ENCODE measurements at places on chromosomes 3 and 15.

DNA sequence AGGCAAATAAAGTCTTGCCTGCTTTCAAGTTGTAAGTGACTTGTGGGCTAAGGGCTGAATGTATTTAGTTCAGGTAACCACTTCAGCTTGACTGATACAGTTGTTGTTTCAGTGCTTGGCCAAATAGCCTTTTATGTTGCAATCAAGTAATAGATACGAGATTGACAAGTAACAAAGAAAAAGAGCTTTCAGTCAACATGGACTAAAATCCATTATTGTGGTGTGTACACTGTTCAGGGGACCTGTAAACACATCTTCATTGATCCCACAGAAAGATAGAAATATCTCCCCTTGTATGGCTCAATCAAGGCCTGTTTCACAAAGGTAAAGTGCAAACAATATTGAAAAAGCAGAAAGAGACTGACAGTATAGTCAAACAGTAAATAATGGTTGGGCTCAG is 224.8 kb upstream of the TMCO5A start:
- DNase-seq = no peak

DNA sequence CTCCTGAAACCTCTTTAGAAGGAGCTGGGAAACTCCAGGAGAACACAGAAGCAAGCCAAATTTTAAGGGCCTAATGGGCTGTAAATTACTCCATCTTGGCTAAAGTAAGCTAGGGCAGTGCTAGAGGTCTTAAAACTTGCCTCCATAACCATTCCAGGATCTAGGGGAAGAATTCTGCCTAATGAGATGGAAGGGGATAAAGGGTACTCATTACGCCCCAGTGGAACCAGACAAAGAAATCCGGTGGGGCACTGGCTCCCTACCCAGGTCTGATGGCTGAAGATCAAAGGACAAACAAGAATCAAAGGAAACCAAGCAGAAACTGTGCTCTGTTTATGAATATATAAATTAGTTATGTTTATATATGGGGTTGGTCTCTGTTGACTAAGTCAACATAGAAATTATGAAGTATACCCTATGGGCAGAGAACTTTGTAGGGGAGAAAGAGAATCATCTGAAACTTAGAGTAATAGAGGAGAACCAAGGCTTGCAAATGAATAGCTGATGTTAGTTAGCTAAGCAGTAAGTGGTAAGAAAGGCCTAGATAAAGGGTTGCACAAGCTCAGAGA is 57.8 kb downstream of the NCEH1 start:
- no peak for DNase-seq

DNA sequence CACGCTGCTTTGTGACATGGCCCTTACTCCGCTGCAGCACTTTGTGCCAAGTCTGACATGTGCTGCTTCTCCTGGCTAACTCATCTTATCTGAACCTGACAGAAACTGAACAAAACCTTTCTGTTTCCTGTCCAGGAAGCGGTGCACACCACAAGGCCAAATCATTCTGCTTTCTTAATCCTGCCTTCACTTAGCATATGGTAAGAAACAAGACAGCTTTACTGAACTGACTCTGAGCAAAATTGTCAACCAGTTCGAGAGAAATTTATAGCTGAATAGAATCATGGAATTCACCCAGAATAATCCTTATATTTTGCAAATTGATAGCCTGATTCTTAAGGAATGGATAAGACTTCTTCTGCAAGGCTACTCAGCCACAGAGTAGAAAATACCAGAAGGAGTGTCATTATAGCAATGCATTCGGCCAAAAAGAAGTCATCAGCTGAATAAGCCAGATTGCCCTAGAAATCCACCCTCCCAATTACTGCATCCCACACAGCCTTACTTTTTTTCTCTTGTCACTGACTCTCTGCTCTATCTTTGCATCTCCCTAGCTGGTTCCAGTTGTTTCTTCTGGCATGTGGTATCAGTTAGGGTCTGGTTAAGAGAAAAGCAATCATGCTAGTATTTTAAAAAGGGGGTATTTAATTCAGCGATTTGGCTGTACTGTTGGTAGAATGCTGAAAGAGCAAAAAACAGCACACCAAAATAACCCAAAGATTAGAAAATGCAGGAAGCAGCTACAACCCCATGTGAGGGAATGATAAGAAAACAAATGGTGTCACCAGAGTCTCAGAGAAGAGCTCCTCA is 41.6 kb upstream of the STRIT1 start:
- no peak for DNase-seq

DNA sequence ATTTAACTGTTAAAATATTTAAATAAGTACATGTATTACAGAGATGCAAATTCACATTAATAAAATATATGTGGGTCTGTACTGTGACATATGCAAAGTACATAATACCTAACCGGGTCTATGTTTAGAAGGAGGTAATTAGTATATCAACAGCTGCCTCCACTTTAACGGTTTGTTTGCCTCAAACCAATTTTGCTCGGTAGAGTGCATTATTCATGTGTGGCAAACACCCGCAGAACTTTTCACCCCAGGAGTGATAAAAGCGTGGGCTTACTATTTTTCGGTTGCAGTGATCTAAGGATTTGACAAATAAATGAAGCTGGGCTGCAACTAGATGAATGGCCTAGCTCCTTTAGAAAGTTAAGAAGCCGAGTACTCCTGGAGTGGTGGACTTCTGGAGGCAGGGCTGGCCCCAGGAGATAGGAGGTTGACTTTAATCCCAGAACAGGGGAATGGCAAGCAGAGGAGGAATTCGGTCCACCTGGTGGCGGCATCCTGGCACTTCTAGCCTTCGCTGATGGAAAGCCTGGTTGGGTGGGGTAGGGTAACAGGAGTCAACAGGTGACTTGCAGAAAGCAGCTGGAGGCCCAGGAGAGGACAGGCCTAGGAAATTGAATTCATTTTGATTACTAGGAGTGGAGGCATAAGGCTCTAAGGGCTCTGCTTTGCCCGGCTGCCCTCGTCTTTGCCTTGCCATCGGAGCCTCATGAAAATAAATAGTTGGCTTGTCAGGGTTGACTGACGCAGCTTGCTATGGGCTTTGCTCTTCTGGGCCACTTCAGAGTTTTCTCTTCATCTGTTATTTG is 2.4 kb downstream of the SLCO3A1 start:
- DNase-seq = no peak

- no peak for DNase-seq
Measured at GRCh38 chr3:171827836-171828458, 15.2 kb upstream of the TMEM212 start.

DNA sequence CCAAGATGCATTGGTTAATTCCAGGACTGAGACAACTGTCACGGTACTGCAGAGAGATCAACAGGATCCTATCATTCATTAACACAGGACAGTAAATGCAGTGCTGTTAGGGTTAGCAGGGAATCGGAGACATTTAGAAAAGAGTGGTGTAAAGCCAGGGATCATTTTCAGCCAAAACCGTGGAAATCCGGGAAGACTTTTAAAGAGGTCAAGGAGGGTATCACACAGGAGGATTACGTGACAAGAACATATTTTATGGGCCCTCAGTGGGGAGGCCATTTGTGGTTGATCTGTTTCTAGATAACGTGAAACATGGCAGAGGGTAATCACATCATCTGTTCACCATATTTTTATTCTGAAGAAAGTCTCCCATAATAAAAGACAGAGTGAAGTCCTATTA is 216.1 kb downstream of the PTPRG start:
- no peak for DNase-seq

DNA sequence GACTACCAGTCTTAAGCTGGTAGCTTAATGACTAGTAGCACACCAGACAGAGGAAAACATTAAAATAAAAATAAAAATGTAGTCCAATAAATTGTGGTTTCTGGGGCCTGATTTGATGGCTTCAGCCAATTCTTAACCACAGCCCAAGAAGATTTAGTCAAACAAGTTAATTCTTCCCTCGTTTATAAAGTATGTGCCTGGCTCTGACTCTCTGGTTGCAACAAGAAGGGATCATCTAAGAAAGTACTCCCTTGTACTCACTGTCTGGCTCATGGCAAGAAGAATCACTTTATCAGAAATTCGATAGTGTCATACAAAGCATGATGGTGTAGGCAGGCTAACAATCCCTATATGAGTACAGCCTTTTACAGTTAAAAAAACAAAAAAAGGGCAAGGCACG is 141.9 kb downstream of the P3H2 start:
- peak; percentile 33 for DNase-seq

- DNase-seq = no peak
Measured at GRCh38 chr3:197573048-197573767, 17.4 kb upstream of the BDH1 start.

DNA sequence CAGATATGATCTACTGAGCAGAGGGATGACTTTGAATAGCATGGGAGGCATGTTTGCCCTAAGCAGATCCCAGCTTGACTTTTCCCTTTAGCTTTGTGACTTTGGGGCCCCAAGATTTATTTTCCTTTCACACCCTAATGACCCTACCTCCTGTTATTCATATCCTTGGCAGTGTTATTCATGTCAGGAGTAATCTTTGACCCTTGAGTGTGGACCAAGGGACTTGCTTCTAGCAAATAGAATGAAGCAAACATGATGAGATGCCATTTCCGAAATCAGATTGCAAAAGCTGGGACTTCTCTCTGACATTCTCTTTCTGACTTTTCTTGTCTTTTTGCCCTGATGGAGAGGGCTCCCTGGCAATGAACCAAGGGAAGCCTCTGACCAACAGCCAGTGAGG is 415.4 kb upstream of the PROK2 start:
- DNase-seq = no peak

Measured in fibroblast of skin of left quadriceps (primary cell).